Renal pelvis (tissue), 12 donors: ENCODE measurements at places on chromosomes 7 and 10. TPM values are rescaled to one million over a fixed set of nuclear protein-coding genes. Genes with fewer than 3 reads are reported as not detected.

EN2 gene
- polyA plus RNA-seq: 0.29 TPM

CPA4 gene
- 0.59 TPM for polyA plus RNA-seq

LYZL1 gene
- not detected for polyA plus RNA-seq

CCT6A gene
- 252 TPM for polyA plus RNA-seq

SLC18A3 gene
- polyA plus RNA-seq: not detected

NPFFR1 gene
- 0.32 TPM for polyA plus RNA-seq

AGMO gene
- 0.84 TPM for polyA plus RNA-seq

FAM180A gene
- polyA plus RNA-seq: not detected

ARL5B gene
- 39.5 TPM for polyA plus RNA-seq

CXCL12 gene
- 364 TPM for polyA plus RNA-seq

GRCh38 chr7:119596651-119597050 is 676.3 kb upstream of the KCND2 start:
- no peak for DNase-seq

DNA sequence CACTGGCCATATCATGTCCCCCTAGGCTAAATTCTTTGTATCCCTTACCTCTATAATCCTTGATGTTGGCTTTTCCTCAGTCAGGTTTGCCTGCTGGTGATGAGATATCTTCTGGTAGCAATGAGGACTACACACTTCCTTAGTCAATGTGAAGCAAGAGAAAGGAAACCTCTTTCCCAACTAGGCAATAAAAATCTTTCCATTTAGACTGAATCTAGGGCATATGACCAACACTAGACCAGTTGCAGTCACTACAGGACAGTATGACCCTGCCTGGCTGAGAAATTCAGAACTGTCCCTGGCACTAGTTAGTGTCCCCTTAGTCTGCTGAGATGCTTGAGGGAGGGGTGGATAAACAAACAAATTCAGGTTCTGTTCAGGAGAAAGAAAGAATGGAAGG is 142.6 kb downstream of the RNLS start:
- no peak for DNase-seq

DNA sequence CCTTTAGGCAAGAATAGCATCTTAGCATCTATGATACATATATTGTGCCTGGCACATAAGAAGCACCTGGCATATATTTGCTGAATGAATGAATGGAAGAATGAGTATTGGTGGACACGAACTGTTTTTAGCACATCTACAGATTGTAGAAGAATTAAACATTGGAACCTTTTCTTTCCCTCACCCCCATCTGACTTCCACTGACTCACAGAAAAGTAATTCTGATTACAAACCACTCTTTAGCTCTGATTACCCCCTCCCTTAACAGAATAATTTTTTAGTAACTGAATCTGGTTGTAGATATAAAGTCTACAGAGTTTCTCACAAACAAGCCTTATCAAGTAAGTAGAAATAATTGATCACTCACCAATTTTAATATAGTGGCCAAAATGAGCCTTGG is 31.9 kb downstream of the SLC26A4 start:
- DNase-seq: no peak

- no peak for DNase-seq
Observed at GRCh38 chr7:14368285-14368684, 378.8 kb upstream of the ETV1 start.

DNA sequence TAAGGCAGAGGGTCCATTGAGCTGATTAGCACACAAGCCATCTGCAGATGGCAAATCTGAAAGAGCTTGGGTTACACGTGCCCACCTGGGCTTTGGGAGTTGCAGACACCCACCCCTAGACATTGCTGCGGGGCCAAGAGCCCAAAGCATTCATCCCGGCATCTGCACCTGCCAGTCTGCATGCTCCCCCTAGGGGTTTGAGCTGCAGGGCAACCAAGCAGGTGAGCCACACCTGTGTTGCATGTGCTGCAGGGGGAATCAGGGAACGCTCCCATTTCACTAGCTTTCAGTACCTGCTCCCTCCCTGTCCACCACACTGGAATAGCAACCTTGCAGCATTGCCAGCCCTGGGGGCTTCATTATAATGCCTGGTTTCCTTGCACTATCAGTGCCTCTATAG is 21.1 kb downstream of the C7orf33 start:
- DNase-seq: no peak

DNA sequence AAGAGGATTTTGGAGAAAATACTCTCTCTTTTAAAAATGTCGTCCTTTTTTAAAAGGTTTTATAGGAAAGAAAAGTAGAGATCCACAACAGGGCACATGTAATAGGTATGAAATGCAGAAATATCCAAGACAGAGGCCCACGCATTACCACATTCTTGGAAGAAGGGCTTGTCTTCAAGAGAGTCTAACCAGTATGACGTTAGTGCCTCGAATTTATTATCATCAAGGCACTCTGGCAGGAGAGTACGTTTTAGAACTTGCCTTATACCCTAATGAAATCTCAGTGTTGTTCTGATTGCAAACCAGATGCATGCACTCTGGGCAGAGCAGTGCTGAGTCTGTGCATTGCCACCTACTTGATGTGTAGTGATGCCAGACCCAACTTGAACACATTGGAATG is 342.6 kb upstream of the NFE2L3 start:
- no peak for DNase-seq

DNA sequence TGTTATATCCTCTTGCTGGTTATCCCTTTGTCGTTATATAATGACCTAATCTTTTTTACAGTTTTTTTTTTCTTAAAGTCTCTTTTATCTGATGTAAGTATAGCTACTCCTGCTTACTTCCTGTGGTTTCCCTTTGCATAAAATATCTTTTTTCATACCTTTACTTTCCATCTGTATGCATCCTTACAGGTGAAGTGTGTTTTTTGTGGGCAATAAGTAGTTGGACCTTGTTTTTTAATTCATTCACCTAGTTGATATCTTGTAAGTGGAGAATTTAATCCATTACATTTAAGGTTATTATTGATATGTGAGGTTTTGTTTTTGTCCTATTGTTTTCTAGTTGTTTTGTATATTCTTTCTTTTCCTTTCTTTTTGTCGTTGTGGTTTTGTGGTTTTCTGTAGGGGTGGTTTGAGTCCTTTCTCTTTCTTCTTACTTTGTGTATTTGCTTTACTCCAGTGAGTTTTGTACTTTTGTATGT is 168.6 kb downstream of the MLLT10 start:
- DNase-seq: no peak

- peak; percentile 63 for DNase-seq
Observed at GRCh38 chr10:97584060-97584797, at the start of gene HOGA1. Gene HOGA1 (plus strand): TSS chr10:97584389. CDS start chr10:97584704, 315 bp downstream.

GRCh38 chr7:114622221-114622620 is 207.6 kb downstream of the FOXP2 start:
- DNase-seq: no peak

GRCh38 chr10:75070476-75070875 is 41.0 kb upstream of the SAMD8 start:
- no peak for DNase-seq

DNA sequence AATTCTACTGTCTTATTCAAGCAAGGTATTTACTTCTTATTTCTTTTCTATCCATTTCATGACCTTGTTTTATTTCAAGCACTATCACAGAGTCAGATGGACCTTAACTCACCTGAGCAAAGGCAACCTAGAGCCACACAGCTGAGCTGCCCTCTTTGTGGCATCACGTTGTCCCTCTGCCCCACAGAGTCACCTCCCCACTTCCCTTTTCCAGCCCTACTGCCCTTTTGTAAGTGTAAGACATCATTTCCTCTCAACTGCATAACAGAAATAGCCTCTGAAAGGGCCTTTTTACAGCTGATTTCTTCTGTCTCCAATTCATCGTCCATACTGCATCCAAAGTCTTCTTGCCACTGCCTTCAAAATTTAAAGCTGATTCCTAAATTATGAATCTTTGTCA is 946.0 kb downstream of the NRG3 start:
- DNase-seq: no peak

DNA sequence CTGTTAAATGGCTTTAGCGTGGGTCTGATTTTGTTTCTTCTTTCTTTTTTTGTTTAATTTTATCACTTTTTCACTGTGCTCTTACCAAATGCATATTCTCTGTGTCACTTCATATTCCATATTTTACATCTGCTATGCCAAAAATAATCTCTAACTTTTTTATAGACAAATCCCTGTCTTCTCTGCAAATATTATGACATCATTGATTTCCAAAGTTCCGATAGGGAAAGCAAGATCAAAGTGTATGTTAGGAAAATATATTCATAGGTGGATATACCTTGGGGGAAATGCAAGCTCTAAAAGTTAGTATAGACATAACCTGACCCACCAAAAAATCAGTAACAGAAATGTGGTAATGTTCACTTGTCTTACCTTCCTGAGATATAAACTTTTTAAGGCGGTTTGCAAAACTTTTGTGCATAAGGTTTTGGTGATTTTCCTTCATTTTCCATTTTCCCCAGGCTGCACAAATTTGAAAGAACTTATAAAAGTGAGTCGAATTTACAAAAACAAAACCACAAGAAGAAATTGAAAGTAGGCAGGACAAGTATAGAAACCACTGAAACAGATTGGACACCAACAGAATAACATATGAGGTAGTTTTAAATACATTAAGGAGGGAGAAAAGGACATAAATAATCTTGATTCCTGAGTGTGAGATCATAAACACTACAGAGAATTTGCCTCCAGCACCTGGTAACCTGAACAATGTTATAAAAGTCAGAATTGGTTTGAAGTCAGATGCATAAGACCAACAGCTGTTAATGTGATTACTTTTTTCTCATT is 63.1 kb upstream of the TFEC start:
- no peak for DNase-seq

- no peak for DNase-seq
Observed at GRCh38 chr10:11189582-11190376, 172.1 kb downstream of the CELF2 start.

DNA sequence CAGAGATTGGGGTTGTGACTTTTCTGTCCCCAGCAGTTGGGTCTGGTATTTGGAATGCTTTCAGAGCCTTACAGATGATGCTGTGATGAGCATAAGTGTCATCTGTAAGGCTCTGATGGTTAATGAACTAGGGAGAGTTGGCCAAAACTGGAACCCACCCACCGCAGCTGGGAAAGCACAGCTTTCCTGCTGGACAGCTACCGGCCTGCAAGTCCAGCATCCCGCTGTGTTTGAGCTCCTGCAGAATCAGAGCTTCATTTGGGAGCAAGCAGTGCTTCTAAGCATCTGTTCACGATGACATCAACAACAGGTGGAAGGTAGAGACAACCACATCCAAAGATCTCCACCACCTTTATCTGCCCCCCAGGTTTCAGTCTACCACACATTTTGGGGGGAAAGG is 11.7 kb downstream of the UCN3 start:
- DNase-seq: no peak

DNA sequence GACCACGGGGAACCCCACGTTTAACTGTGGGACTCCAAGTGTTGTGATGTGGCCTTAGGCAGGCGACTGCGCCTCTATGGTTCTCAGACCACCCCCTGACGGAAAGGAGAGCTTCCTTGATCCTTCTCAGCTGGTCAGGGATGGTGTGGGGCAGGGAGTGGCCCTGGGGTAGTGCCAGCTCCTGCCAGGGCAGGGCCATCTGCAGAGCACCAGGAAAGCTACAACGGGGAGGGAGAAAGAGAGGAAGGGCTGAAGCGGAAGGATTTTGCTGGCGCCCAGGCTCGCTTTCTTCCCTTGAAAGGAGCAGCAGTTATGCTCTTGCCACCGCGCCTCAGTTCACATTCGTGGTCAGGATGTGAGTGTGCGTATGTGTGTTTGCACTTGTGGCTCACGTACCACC is 74.9 kb upstream of the PCBD1 start:
- DNase-seq: no peak

- DNase-seq: no peak
Observed at GRCh38 chr7:100680576-100681271, 7.2 kb downstream of the GNB2 start.

- DNase-seq: no peak
Observed at GRCh38 chr10:133123746-133124356, 36.1 kb downstream of the ADGRA1 start.

DNA sequence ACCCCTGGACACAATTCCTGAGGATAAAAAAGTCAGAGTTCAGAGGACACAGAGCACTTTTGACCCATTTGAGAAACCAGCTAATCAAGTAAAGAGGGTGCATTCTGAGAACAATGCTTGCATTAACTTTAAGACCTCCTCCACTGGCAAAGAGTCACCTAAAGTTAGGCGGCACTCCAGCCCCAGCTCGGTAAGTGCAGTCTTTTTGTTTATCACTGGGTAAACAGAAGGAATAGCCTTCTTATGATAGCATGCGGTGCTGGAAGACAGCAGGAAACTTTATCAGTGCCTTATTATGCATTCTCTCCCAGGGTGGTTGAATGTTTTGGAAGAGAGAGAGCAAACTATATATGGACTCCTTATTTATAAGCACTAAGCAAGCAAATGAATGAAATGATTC is 130.5 kb downstream of the CDK14 start:
- no peak for DNase-seq

GRCh38 chr7:83494683-83495082 is 154.3 kb downstream of the SEMA3E start:
- DNase-seq: no peak

DNA sequence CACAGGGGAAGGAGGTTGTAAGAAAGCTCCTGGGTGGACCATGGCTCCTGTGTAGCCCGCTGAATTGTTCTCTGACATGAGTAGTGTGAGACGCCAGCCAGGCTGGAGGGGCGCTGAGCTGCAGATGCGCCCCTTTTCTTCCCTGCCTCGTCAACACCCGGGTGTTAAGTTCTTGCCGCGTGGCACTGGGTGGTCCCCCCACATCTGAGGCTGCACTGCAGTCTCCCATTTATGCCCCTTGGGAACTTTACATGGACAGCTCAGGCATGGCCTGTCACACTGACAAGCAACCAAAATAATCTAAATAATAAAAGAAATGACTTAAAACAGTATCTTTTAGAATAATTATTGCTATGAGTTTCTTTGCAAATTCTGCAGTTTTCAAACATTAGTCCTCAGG is 34.6 kb upstream of the HSPA12A start:
- no peak for DNase-seq

- no peak for DNase-seq
Observed at GRCh38 chr7:102459221-102459844, 5.3 kb downstream of the ALKBH4 start.

- DNase-seq: no peak
Observed at GRCh38 chr7:141475679-141476078, 75.5 kb upstream of the AGK start.

- no peak for DNase-seq
Observed at GRCh38 chr7:26918241-26918640, 53.9 kb upstream of the SKAP2 start.

DNA sequence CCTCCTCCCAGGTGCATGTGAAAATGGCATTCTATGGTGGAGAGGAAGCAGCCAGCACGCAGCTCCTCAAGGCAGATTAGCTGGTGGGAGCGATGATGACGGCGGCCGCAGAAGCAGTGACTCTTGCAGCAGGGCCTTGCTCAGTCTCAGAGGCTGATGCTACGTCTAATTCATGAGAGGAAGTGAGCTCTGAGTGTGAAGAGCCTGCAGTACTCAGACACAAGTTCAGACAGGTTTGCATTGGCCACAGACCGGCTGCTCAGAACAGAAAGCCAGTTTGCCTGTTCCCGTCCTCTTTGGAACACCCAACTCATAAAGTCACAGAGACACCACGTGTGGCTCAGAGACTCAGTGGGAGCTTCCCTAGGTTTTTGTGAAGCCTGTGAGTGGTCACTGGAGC is 136.5 kb downstream of the ADARB2 start:
- DNase-seq: no peak

GRCh38 chr10:65751218-65751617 is 1174.6 kb upstream of the LRRTM3 start:
- no peak for DNase-seq
